ENCODE measurements at places on chromosomes 5 and 9.

DNA sequence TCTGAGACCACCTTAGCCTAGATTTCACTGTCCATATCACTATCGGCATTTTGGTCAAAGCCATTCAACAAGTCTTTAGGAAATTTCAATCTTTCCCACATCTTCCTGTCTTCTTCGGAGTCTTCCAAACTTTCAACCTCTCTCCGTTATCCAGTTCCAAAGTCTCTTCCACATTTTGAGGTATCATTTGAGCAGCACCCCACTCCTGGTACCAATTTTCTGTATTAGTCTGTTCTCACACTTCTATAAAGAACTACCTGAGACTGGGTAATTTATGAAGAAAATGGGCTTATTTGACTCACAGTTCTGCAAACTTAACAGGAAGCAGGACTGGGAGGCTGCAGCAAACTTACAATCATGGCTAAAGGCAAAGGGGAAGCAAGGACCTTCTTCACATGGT, 215.5 kb downstream of the CYLC2 start:
- DNase-seq, result no peak

DNA sequence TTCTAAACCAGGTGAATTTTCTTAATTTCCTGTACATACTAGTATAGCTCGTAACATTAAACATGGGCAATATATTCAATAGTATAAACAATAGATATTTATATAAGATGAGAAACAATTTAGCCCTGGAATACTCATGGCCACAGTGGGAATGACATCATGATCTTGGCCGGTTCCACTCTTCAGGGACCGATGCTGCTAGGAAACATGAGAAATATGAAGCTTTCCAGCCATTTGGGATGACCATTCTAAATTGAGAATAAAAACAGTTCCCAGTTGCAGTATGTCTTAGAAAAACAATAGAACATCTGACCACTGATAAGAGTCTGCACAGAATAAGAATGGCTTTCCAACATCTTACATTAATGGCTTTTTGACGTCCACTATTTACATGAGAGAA, 33.3 kb upstream of the SLCO6A1 start:
- DNase-seq, result no peak

DNA sequence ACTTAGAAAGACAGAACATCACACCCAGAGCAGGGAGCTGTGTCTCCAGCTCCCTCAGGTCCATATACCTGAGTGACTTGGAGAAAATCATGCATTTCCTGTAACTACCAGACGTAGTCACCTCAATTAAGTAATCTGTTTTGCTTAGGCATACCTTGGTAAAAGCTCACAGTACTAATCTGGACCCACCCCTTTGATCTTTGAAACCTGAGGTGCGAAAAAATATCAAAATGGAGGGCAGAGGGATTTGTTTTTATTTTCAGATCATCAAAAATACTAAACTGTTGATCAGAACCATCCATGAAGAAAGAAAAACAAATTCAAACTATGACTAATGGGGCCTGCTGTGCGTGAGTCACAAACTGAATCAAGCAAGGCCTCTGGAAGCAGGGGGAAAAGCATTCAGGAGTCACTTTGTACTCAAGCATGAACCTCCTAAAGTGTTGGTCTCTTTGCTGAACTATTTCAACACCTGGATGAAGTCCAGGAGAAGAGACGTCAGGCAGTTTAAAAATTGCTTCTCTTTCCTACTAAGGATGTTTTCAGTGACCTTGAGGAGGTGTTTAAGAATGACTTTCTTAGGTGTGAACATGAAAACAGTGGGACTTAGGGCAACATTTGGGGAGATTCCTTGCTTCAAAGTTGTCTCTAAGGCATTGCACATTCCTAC, 76.3 kb downstream of the MUSK start:
- no peak for DNase-seq

DNA sequence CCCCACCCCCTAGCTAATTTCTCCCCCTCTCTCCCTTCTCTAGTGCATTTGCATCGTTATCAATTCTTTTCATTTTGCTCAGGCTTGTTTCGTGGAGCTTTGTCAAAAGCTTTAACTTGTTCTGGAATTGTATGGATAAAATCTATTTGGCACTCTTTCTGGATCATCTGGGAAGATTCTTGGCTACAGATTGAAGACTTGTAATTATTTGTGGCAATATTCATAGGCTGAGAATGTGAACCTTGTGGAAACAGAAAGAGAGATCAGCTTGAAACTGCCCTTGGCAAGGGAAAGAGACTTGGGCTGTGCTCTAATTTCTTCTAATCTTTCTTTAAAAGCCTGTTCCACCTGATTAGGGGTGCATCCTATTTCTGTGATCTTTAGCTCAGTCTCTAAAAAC, 340.6 kb upstream of the DAB2 start:
- DNase-seq, result no peak

GRCh38 chr9:15856591-15856990, 303.7 kb downstream of the CCDC171 start:
- DNase-seq, result no peak

DNA sequence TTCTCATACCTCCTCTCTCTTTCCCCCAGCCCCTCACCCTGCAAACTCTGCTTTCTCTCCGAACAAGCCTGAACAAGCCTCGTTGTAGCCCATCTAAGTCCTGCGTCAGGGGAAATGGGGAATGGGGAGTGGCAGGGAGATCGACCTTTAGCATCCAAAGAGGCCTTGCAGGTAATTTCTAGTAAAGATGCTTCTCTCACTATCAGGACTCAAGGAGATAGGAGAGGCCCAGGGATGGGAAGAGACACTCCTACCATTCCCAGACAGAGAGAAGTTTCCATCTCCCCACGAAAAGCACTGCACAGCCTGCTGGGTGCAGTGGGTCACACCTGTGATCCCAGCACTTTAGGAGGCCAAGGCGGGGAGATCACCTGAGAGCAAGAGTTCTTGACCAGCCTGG, 44.4 kb upstream of the CTNNA1 start:
- no peak for DNase-seq

GRCh38 chr5:95915999-95916686, 45.5 kb downstream of the ELL2 start:
- no peak for DNase-seq

GRCh38 chr9:136225366-136225747, 20.3 kb downstream of the QSOX2 start:
- DNase-seq, result peak; percentile 89

DNA sequence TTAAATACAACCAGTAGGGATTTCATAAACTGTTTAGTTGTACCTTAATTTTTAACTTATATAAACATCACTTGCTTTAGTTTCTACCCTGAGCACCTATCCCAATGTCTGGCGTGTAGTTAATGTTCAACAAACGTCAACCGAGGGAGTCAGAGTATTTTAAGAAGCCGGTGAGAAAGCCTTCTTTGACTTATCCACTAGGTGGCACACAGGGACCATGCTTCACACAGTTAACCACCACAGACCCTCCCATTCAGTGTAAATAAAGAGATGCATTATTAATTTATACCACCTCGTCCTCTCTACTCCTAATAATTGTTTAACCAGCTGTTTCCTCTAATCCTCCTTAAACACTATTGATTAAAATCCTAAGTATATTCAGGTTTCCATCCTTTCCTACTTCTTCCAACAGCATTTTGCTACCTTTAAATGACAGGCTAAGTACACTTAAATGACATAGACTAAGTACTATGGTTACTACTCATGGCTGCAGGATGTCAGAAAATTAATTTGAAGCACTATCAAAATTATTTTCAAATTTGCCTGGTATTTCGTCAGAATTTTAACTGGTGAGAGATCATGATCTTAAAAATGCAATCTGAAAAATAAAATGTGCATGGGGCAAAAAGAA, 2.3 kb downstream of the HAPLN1 start:
- DNase-seq, result peak; percentile 74

GRCh38 chr5:91076138-91076537, 307.0 kb downstream of the ARRDC3 start:
- no peak for DNase-seq

DNA sequence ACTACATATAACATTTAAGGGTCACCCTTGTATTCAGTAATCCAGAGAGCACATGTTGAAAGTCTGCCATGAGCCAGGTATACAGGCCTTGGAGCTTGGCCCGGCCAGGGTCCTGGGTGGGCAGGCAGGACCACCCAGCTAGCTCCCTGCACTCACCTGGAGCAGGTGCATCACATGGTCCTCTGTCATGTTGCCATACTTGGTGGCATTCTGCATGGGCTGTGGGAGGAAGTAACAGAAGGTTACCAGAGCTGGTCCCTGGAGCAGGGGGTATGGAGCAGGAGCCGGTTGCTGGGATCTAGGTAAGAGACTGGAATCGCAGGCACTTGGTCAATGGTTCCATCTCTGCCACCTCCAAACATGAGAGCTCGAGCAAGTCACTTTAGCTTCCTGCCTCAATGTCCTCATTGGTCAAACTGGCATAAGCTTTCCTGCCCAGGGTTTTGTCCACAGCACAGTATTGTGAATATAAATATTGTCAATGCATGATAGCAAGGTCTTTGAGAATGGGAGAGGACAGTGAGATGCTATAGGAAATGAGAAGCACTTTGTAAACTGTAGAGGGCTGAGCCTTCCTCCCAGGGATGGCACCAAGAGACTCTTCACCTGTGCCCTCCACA, 6.5 kb downstream of the CD74 start:
- DNase-seq, result no peak

- DNase-seq, result no peak
Observed at GRCh38 chr5:122120957-122121356, 8.4 kb upstream of the ZNF474 start.

DNA sequence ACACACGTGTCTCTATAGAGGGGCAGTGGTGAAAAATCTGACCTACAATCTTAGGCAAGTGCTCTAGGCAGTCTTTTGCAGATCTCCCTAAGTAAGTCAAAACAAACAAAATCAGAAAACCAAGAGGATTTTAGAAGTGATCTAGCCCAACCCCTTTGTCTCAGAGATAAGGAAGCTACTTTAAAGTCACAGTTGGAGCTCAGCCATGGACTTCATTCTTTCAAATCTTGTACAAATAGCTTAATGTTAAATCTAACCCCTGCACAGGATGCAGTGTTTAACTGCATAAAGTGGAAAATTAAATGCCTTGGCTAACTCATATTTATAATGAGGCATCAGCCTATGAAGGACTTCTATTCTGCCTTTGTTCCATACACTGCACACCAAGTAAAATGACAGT, 135.1 kb upstream of the RFX3 start:
- DNase-seq, result no peak

- no peak for DNase-seq
Observed at GRCh38 chr9:128923493-128923883, 2.7 kb downstream of the PHYHD1 start.

DNA sequence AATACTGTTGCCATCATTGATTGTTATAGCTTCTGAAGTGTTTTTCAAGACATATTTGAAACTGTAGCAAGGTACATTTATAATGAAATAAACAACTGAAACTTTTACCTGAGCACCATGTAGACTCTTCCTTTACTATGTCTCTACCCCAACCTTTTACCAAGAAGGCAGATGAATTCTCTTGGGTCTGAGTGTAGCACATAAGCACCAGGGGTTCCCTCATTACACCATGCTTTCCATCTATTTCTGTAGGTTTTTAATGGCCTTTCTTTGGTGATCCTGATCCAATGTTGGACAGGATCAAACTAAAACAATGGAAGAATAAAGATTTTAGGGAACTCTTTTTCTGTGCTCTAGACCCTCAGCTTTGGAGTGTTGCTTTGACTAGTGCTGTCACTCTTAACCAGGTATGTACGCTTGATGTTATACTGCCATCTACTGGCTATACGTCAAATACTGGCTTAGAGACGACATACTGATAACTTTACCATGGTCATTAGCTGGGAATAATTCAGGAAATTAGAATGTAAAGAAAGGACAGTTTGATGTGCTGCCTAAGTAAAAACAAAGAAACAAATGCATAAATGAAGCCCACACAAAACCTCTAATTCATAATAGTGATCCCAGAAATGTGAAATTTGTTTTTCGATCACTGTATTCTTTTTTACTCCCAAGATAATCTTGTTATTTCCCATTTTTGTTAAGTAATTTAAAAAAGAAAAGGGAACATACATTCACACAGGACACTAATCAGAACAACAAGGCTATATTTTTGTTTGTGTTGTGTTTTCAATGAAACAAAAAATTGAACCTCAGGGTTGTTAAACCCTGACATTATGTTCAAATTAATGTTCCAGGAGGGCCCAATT, 30.7 kb downstream of the IFNW1 start:
- DNase-seq, result no peak

GRCh38 chr9:114592356-114592755, 4.8 kb downstream of the ATP6V1G1 start:
- peak; percentile 84 for DNase-seq

- no peak for DNase-seq
Observed at GRCh38 chr5:110268985-110269384, 457.5 kb downstream of the TMEM232 start.

- no peak for DNase-seq
Observed at GRCh38 chr5:95382801-95383200, 8.4 kb upstream of the FAM81B start.

DNA sequence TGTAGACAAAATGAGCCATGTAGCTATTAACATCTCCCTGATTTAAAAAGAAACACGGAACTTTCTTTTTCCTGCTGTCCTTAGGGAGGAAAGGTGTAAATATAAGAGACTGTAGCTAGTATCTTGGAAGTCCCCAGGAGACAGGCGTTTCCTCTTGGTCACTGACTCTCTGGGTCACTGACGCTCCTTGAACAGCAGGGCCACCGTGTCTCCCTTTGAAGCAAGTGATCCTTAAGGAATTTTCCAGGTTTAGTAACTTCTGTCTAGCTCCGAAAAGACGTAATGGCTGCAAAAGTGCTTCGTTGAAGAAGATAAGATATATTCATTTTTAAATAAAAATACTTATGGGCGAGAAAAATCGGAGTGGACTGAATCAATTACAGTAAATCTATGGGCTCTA, 745 bp upstream of the CLTA start:
- no peak for DNase-seq

GRCh38 chr5:14256756-14257393, 113.7 kb downstream of the TRIO start:
- DNase-seq, result no peak

DNA sequence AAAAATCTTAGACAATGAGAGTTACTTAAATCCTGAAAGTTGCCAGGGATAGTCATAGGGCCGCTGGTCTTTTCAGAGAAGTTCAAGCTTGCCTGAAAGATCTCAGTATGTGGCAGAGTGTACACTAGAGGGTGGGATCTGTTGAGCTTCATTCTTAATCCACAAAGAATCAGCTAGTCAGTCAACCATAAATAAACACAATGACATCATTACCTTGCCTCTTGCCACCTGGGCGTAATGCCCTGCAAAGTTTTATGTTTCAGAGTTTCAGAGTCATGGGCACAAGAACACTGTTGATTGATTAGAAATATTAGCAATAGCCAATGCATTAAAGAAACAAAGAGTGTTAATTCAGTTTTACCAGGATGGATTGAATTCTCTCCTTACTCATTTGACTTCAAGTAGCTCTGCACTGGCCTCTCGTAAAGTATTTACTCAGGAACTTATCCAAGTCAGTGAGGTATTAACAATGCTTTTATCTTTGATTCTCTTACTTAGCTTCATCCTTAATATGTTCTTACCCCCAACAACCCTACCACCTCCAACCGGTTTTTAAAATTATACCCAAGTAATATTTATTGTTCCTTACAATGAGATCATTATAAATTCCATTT, 14.3 kb upstream of the ANXA1 start:
- no peak for DNase-seq

DNA sequence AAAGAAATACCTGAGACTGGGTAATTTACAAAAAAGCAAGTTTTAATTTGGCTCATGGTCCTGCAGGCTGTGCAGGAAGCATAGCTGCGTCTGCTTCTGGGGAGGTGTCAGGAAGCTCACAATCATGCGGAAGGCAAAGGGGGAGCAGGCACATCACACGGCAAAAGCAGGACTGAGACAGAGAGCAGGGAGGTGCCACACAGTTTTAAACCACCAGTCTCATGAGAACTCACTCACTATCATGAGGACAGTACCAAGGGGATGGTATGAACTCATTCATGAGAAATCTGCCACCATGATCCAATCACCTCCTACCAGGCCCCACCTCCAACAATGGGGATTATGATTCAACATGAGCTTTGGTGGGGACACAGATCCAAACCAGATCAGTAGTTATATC, 96.2 kb downstream of the OSTF1 start:
- no peak for DNase-seq
